Retina (tissue), 1 donor: ENCODE measurements at places on chromosomes 4 and X.

GRCh38 chr4:26726655-26727387, 133.8 kb upstream of the STIM2 start:
- DNase-seq: no peak

DNA sequence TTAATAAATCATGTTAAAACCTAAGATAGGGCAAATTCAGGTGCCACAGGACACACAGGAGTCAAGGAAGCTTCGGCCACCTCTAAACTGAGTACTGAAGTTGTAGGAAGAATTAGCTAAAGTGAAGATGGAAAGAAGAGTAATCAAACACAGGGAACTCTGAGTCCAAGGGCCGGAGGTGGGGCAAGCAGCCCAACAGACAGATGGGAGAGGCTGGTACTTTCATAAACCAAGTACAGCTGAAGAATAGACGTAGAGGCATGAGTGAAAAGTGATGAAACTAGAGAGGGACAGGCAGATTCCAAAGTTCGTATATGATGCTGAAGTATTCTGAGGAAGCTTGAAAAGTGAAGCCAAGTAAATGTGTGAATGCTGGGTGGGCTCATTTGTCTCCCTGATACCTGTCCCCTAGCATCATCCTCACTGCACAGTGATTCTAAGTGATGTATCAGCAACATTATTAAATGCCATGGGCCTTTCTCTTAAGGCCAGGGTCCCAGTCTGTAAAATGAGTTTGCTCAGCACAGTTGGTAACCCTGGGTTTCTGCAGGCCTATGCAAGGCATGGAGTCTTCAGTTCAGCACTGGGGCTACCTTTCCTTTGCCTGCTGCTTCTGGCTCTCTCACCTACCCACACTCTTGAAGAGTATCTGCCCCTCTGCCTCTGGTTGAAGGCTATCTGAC, 203.3 kb downstream of the NR3C2 start:
- no peak for DNase-seq

DNA sequence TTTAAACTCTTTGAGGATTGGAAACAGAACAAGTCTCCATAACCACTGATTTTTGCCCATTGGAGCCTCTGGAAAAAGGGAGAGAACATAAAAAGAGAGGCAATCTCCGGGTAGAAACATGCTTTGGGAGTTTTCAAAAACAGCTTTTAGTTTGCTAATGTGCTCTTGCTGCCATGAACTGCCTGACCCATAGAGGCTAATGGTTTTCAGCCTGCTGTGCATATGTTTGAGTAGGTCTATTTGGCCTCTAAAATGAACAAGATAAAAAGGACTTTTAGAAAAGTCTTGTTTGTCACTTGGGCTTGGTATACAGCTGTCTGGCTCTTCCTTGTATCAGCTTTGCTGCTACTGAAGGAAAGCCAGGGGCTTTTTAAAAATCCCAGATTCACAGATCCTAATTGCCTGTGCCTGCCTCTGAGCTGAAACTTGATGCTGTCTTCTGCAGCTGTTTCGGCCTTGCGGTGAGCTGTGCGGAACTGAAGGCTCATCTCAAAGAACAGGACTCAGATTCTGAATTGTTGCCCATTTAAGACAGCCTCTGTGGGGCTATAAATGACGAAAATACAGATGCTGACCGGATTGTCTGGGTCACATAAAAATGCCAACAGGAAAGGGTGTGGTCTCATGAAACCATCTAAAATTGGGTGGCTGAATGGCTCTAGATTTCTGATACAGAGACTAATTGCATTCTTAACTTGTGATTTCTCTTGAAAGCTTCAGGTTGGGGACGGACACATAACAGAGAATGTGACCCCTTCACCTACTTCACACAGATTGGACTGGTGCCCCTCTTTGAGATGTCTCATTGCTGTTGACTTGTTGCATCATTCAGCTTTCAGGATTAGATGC, 18.4 kb upstream of the ZNF41 start:
- DNase-seq: no peak

GRCh38 chr4:70746179-70746839, 24.5 kb downstream of the RUFY3 start:
- no peak for DNase-seq

GRCh38 chr4:5750946-5751665, 40.1 kb downstream of the EVC start:
- DNase-seq: peak; percentile 28

DNA sequence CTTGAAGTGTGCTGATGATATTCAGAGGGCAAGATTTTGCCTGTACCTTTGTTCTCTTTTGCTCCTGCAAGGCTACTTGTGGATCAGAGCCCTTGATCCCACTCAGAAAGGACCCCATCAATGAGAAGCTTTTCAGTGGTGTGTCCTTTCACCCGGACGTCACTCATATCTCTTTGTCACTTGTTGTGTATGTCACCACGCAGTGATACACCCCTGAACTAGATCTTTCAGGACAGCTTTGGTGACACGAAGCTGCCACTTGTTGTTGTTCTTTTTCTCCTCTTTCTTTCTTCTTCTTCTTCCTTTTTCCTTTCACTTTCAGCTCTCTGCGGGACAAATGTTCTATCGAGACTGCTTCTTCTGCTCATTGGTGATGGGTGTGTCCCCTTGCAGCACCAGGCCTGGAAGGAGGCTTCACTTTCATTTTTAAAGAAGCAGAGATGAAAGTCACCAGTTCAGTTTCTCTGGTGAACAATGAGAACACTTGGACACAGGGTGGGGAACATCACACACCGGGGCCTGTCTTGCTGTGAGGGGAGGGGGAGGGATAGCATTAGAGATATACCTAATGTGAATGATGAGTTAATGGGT, 83.6 kb downstream of the NBDY start:
- DNase-seq: no peak

DNA sequence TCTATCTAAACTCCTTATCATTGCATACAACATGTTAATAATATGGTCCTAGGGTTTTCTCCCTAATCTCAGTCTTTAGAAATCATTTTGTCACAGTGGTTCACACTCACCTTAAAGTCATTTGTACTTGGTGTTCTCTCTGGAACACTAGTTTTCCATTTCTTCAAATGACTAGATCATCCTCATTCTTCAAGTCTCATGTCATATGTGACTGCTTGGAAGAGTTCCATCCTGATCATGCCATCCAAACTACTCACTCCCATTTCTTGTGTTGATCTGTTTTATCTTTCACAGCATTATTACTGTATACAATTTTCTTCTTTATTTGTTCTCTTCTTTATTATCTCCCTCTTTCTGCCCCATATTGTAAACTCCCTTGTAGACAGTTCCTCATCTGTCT, 66.5 kb downstream of the HTR2C start:
- no peak for DNase-seq
